SW 1271 (cell line): ENCODE measurements at places on chromosomes 11 and 22.

- no peak for DNase-seq
These were observed 42.2 kb downstream of the UBASH3B start for GRCh38 chr11:122697636-122698167.

DNA sequence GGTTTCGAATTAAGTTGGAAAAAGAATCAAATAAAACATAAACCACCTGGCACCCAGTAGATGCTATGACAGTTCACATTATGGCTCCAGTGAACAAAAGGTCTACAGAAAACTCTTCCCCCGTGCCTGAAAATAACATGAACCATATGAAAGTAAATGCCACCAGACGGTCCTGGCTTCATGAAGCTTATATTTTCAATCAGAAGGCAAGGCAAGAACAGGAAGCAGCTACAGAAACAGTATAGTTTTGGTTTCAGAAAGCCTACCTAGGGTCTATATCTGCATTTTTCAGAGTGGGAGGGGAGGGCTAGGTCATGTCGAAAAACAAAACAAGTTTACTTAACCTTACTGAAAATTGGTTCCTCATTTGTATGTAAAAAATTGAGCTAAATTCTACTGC lies 9.8 kb downstream of the RAB30 start:
- no peak for DNase-seq

DNA sequence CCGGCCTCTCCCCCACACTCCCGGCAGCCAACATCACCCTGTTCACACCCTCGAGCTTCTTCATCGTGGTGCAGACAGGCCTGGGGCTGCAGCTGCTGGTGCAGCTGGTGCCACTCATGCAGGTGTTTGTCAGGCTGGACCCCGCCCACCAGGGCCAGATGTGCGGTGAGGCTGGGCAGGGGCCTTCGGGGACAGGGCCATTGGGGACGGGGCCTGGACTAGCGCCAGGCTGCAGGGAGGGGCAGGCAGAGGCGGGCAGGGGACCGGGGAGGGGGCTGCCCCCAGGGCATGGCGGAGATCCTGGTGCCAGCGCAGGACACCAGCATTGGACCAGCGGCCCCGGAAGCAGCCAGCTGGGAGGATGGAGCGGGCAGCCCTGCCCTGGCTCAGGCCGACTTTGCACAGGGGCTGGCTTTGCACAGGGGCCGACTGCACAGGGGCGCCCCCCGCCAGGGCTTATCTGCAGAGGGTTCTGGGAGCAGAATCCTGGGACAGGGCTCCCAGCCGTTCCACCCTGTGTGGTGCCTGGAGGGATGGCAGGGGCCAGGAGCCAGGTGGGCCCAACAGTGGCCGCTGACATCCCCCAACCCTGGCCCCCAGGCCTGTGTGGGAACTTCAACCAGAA lies 8.6 kb downstream of the MUC5B start:
- DNase-seq = no peak

- no peak for DNase-seq
These were observed 3.5 kb downstream of the KRTAP5-7 start for GRCh38 chr11:71530602-71531001.

- no peak for DNase-seq
These were observed 2.4 kb upstream of the SMCO4 start for GRCh38 chr11:93545566-93545965.

GRCh38 chr22:32854351-32854804 lies 52.9 kb downstream of the TIMP3 start:
- DNase-seq = no peak

GRCh38 chr11:119545978-119546915 lies 123.3 kb upstream of the THY1 start:
- DNase-seq = no peak
